ENCODE measurements at places on chromosomes 16 and 17. TPM values are rescaled to one million over a fixed set of nuclear protein-coding genes. Genes with fewer than 3 reads are reported as not detected.

The OTOP2 gene
- 0.15 TPM for polyA plus RNA-seq

The CORO7 gene
- polyA plus RNA-seq, result 22.0 TPM

The ITGB4 gene
- polyA plus RNA-seq, result 3.7 TPM

The TMC7 gene
- 1.5 TPM for polyA plus RNA-seq

The TSNAXIP1 gene
- polyA plus RNA-seq, result 0.95 TPM

The NUBP1 gene
- polyA plus RNA-seq, result 29.2 TPM

The RASD1 gene
- polyA plus RNA-seq, result 2.9 TPM

The PRSS33 gene
- polyA plus RNA-seq, result not detected

The CTU2 gene
- 11.4 TPM for polyA plus RNA-seq

The NMRAL1 gene
- polyA plus RNA-seq, result 14.6 TPM

The CSH1 gene
- polyA plus RNA-seq, result 8.5 TPM

The C1QTNF1 gene
- polyA plus RNA-seq, result 12.1 TPM

The TBC1D3H gene
- not detected for polyA plus RNA-seq

The KIF18B gene
- 17.5 TPM for polyA plus RNA-seq

The KCNH6 gene
- 0.08 TPM for polyA plus RNA-seq

The CX3CL1 gene
- 3.8 TPM for polyA plus RNA-seq

The ALOX12 gene
- polyA plus RNA-seq, result 0.85 TPM

The TANGO6 gene
- polyA plus RNA-seq, result 5.7 TPM
